ENCODE measurements at places on chromosomes 1 and 21. TPM values are rescaled to one million over a fixed set of nuclear protein-coding genes. Genes with fewer than 3 reads are reported as not detected.
A peak's percentile ranks its signal among the peaks of the same experiment; 100 is the strongest.

DNA sequence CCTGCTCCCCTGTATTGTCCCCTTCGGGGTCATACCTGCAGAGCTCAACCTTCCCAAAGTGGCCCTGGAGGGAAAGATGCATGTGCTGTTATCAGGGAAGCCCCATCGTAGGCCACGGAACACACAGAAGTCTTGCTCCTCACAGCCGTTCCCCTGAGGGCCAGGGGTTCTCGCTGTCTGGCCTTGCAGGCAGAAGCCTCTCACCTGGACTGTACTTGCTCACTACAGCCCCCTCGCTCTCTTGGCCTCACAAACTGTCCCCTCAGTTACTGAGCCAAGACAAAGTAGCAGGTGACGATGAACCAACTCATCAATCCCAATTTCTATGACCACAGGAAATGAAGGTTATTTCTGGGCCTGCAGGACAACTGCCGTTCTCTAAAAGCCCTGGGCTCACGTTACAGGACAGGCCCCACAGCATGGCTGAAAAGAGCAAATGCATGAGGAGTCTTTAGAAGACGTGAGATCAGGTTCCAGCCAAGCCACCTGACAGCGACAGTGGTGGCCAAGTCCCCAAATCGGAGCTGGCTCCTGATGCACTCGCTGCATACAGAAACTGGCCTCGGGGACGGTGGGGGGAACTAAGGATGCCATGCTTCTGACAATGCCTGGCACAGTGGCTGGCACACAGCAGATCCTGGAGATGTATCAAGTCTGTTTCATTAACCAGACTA, 95.0 kb downstream of the RAVER2 start:
- peaks cover 66% of the 10 kb centered on the region for H3K36me3 ChIP-seq
- no peak overlapping the region for H3K4me3 ChIP-seq
- no peak for DNase-seq

- H3K27ac ChIP-seq, result no peak overlapping the region
- no peak overlapping the region for H3K4me3 ChIP-seq
- no peaks in the 10 kb centered on the region for H3K36me3 ChIP-seq
- no peaks in the 10 kb centered on the region for H3K27me3 ChIP-seq
- no peaks in the 10 kb centered on the region for H3K4me1 ChIP-seq
Observed at GRCh38 chr1:107724648-107725047, 240.3 kb downstream of the VAV3 start.

- no peak overlapping the region for H3K27ac ChIP-seq
- H3K4me3 ChIP-seq, result peak overlapping the region; percentile 42
- H3K36me3 ChIP-seq, result no peaks in the 10 kb centered on the region
- no peaks in the 10 kb centered on the region for H3K27me3 ChIP-seq
- DNase-seq, result no peak
Observed at GRCh38 chr1:216722821-216723220, 408 bp downstream of the ESRRG start.

- no peak overlapping the region for H3K4me3 ChIP-seq
- H3K4me1 ChIP-seq, result peaks cover 13% of the 10 kb centered on the region
- no peak overlapping the region for H3K27ac ChIP-seq
- no peaks in the 10 kb centered on the region for H3K36me3 ChIP-seq
Observed at GRCh38 chr1:61171974-61172373, 89.6 kb downstream of the NFIA start.

GRCh38 chr21:33070998-33071769, 1.2 kb downstream of the OLIG1 start:
- H3K27me3 ChIP-seq, result no peaks in the 10 kb centered on the region
- no peak for DNase-seq
- no peak overlapping the region for H3K27ac ChIP-seq
- H3K36me3 ChIP-seq, result no peaks in the 10 kb centered on the region
- peaks cover 24% of the 10 kb centered on the region for H3K4me1 ChIP-seq

- peak; percentile 46 for DNase-seq
- peaks cover 3% of the 10 kb centered on the region for H3K27me3 ChIP-seq
- H3K4me3 ChIP-seq, result no peak overlapping the region
- H3K4me1 ChIP-seq, result peaks cover 36% of the 10 kb centered on the region
- H3K27ac ChIP-seq, result no peak overlapping the region
Observed at GRCh38 chr1:109498161-109498801, 4.4 kb downstream of the CYB561D1 start.

The CDK18 gene
- total RNA-seq, result 33.0 TPM

The PALMD gene
- total RNA-seq, result 11.0 TPM

All from upper lobe of left lung (tissue), 6 donors.